Stomach (tissue), 19 donors: ENCODE measurements at places on chromosomes 5 and 9. TPM values are rescaled to one million over a fixed set of nuclear protein-coding genes. Genes with fewer than 3 reads are reported as not detected.
A peak's percentile ranks its signal among the peaks of the same experiment; 100 is the strongest.

FBXO4 gene
- 9.4 TPM for polyA plus RNA-seq

CDH6 gene
- polyA plus RNA-seq = 0.30 TPM

C5orf24 gene
- 16.5 TPM for polyA plus RNA-seq

TEK gene
- 0.56 TPM for polyA plus RNA-seq

CCDC127 gene
- polyA plus RNA-seq = 1.7 TPM

- H3K27me3 ChIP-seq = no peaks in the 10 kb centered on the region
- no peak overlapping the region for H3K4me3 ChIP-seq
- DNase-seq = no peak
- no peaks in the 10 kb centered on the region for H3K4me1 ChIP-seq
- no peak overlapping the region for H3K27ac ChIP-seq
Measured at GRCh38 chr5:76162335-76162734, 79.2 kb downstream of the SV2C start.

DNA sequence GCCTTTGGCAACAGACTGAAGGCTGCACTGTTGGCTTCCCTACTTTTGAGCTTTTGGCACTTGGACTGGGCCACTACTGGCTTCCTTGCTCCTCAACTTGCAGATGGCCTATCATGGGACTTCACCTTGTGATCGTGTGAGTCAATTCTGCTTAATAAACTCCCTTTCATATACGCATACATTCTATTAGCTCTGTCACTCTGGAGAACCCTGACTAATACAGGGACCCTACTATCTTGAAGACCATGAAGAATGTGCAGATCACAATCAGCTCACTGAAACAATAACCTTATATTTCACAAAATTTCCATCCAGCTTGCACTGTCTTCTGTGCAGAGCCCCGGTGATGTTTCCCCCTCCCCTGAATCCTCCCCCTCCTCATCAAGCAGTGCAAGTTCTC lies 39.8 kb downstream of the TMEM215 start:
- no peaks in the 10 kb centered on the region for H3K4me1 ChIP-seq
- no peak for DNase-seq
- H3K27ac ChIP-seq = no peak overlapping the region
- H3K4me3 ChIP-seq = no peak overlapping the region

GRCh38 chr9:117073539-117074341 lies 341.1 kb downstream of the ASTN2 start:
- no peaks in the 10 kb centered on the region for H3K4me1 ChIP-seq
- no peak overlapping the region for H3K27ac ChIP-seq
- peak; percentile 29 for DNase-seq
- no peaks in the 10 kb centered on the region for H3K27me3 ChIP-seq
- H3K4me3 ChIP-seq = no peak overlapping the region

DNA sequence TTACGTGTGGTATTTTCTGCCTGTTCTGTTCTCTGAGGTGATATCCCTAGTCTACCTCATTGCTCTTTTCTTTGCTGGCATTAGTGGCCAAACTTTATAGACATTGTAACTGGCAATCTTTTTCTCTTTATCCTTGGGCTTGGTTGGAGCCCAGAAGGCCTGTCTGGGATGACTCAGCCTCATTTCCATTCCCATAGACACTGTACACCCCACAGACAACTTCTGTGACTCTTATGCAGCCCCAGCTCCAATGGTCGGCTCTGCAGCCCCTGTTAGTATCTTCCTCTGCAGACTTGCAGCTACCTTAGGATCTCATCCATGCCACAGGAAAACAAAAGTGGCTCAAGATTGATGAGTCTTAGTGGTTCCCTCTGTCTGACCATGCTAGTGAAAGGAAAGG lies 79.8 kb downstream of the CFAP95 start:
- H3K36me3 ChIP-seq = no peaks in the 10 kb centered on the region
- no peak for DNase-seq
- no peaks in the 10 kb centered on the region for H3K27me3 ChIP-seq
- no peak overlapping the region for H3K27ac ChIP-seq

- no peak overlapping the region for H3K4me3 ChIP-seq
- H3K4me1 ChIP-seq = peaks cover 7% of the 10 kb centered on the region
- H3K27me3 ChIP-seq = no peaks in the 10 kb centered on the region
- peak overlapping the region; percentile 30 for H3K27ac ChIP-seq
Measured at GRCh38 chr5:148090773-148091250, 27.0 kb downstream of the SPINK5 start.

DNA sequence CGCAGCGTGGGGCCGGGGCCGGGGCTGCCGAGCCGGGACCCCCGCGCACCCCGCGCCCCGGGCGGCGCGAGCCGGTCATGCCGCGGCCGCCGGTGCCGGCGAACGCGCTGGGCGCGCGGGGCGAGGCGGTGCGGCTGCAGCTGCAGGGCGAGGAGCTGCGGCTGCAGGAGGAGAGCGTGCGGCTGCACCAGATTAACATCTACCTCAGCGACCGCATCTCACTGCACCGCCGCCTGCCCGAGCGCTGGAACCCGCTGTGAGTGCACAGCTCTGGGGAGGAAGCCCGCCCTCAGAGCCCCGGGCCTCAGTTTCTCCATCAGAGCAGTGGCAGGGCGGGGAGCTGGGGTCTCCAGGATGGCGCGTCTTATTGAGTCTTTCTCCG lies 335 bp downstream of the GALNT12 start:
- H3K36me3 ChIP-seq = no peaks in the 10 kb centered on the region
- H3K4me1 ChIP-seq = peaks cover 78% of the 10 kb centered on the region
- peaks cover 9% of the 10 kb centered on the region for H3K27me3 ChIP-seq
- peak; percentile 62 for DNase-seq

DNA sequence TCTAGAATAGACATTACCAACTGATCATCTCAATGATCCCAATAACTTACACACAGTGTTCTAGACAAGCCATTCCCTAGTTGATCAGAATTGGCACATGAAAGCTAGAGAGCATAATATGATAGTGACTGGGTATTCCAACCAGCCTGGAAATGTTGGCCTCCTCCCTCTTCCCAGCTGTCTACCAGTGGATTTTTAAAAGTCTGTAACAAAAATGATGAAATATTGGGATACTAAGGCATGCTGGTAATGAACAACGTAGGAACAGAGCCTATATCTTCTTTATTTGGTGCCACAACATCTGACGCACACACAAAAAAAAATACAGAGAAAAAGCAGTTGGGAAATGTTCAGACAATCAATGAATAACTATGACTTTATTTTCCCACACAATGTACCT lies 34.8 kb downstream of the TRIM32 start:
- H3K27me3 ChIP-seq = no peaks in the 10 kb centered on the region
- H3K27ac ChIP-seq = no peak overlapping the region
- no peak for DNase-seq
- no peak overlapping the region for H3K4me3 ChIP-seq
- H3K36me3 ChIP-seq = no peaks in the 10 kb centered on the region
- no peaks in the 10 kb centered on the region for H3K4me1 ChIP-seq

DNA sequence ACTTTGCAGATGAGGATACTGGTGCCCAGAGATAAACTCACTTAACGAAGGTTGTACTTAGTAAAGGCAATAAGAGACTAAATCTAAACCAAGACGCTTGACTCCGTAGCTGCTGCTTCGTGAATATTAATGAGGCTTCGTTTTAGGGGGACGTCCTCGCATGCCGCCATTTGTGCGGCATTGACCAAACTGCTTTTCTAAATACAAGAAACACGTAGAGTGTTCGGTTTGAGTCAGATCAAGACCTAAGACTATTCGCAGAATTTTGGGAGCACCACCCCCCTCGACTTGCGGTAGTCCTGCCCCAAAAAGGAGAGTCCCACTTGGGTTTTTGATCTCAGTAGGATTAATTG lies 1.1 kb downstream of the NPM1 start:
- peak overlapping the region; percentile 72 for H3K4me3 ChIP-seq
- peaks cover 34% of the 10 kb centered on the region for H3K36me3 ChIP-seq
- no peak for DNase-seq
- H3K27me3 ChIP-seq = no peaks in the 10 kb centered on the region
- peak overlapping the region; percentile 88 for H3K27ac ChIP-seq
